ENCODE measurements at places on chromosomes 5 and 9.

DNA sequence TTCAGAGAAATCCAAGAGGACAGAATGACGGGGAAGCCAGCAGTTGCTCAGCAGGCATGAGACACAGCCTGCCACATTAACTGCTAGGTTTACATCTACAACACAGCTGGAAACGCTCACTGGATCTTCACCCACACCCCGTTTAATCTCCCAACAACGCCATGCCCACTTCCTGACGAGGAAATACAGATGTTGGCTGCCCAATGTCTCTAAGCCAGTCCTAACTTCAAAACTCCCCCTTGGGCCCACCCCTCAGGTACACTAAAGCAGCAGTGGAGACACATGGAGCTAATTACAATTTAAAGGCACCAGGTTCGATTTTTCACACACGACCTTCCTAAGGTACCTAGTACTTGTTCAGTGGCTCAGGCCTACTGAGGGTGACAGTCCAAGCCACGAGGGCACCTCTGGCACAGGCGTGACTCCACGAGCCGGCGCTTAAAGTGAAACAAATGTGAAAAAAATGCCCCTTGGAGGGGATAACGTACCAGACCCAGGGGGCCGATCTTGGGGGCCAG lies 904 bp downstream of the RPL12 start:
- no peak for DNase-seq

- no peak for DNase-seq
Measured at GRCh38 chr5:72539726-72540125, 32.5 kb upstream of the ZNF366 start.

GRCh38 chr5:178207183-178207916 lies 3.0 kb downstream of the HNRNPAB start:
- DNase-seq = no peak

DNA sequence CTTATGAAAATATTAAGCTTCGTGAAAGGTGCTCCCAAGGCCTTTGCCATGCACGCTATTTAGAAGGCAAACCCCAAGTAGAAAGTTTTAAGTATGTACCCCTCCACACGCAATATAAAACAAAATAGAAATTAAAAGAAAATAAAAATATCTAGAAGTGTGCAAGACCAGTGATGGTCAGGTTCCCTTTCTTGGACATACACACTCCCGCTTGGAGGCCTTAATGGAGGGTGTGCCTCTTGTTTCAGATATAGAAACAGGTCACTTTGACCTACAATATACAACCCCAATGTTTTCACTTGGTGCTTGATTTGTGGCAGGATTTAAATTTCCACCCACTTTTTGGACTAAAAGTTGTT lies 127.4 kb upstream of the STC2 start:
- no peak for DNase-seq

DNA sequence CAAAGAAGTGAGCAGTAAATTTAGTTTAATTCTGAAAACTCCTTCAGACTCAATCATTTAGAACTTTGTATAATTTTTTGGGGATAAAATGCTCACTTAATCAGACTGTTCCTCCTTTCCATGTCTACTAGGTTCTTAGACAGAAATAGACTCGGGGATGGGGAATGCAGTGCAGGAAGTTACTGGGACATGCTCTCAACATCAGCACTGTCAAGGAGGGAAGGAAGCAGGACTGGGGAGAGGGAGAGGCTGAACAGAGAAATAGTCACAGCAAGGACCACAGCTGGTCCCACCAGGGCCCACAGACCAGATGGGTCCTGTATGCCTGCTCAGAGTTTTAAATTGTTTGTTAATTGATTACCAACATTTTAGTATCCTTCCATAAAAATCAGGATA lies 310.1 kb upstream of the MSX2 start:
- no peak for DNase-seq

GRCh38 chr5:36459176-36460135 lies 146.9 kb upstream of the SLC1A3 start:
- DNase-seq = no peak

DNA sequence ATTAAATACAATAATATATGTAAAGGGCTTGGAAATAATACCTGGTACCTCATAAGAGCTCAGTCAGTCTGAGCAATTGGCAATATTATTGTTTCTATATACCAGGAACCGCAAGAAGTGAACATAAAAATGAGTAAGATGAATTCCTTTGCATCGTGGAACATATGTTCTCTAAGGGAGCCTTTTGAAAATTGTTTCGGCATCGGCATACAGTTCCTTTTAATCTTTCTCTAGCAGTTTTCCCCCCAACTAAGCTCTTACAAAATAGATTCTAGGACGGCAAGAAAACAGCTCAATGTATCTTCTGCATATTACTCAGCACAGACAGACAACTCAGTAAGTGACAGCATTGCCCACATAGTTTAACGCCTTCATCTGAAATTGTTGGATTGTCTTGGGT lies 426.6 kb upstream of the WWC1 start:
- DNase-seq = no peak

GRCh38 chr5:109416882-109417281 lies 7.1 kb upstream of the PJA2 start:
- no peak for DNase-seq

DNA sequence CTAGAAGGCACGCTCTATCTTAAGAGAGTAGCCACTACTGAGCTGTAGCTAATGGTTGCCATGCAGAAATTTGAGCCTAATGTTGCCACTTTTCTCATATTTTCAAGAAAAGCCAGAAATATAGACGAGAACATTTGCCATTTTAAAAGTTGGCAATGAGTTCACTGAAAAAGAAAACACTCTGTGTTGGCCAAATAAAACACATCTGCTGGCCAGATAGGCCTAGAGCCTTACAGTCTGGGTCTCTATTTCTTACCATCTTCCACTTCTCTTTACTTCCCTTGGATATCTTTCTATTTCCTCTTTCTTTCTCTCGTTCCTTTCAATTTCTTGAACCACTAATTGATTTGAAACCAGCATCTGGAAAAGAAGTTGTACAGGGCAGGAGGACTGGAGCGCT lies 36.6 kb upstream of the VCAN start:
- DNase-seq = no peak

GRCh38 chr5:172792701-172793570 lies 21.9 kb upstream of the DUSP1 start:
- DNase-seq = no peak

Measured in NCI-H1105 (cell line).